ENCODE measurements at places on chromosomes 6 and 20. TPM values are rescaled to one million over a fixed set of nuclear protein-coding genes. Genes with fewer than 3 reads are reported as not detected.
A peak's percentile ranks its signal among the peaks of the same experiment; 100 is the strongest.

DNA sequence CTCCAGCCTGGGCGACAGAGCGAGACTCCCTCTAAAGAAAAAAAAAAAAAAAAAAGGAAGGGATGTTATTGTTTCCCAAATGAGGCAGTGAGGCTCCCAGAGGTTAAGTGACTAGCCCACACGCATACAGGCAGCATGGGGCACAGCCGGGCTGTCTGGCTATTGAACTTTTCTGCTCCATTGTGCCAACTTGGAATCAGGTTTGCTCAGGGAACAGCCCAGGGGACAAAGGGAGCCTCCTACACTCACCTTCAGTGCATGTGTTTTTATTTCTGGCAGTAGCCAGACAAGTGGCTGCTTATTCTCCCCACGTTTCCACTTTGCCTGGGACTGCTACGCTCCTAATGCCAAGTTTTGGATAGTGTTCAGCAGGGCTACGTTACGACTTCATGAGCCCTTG is 10.7 kb downstream of the ETV7 start:
- no peak for DNase-seq

- no peak for DNase-seq
These were observed 32.0 kb downstream of the KCNQ2 start for GRCh38 chr20:63440366-63440955.

GRCh38 chr6:33828452-33828763 is 24.6 kb upstream of the MLN start:
- DNase-seq, result no peak

DNA sequence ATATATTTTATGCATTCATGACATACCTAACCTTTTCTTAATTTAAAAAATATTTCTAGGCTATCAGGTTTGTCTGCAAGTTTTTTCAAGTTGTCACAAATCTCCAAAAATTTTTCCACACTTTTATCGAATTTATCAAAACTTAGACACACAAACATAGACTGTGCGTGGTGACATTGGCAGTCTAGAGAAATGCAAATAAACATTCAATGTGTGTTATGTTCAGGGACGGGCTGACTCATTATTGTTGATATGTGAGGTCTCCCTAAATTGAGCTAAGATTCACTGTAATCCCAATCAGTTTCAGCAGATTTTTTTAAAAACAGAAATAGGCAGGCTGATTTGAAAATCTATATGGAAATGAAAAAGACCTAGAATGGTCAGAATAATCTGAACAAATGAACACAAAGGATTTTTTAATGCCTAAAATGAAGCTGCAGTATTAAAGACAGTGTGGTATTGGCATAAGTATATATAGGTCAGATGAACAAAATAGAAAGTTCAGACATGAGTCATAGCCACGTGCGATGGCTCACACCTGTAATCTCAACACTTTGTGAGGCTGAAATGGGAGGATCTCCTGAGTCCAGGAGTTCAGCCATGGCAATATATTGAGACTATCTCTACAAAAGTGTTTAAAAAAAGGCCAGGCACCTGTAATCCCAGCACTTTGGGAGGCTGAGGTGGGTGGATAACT is 19.2 kb downstream of the BLTP3A start:
- no peak for DNase-seq

- peak; percentile 33 for DNase-seq
These were observed 995 bp downstream of the ZFP64 start for GRCh38 chr20:52190437-52191131.

DNA sequence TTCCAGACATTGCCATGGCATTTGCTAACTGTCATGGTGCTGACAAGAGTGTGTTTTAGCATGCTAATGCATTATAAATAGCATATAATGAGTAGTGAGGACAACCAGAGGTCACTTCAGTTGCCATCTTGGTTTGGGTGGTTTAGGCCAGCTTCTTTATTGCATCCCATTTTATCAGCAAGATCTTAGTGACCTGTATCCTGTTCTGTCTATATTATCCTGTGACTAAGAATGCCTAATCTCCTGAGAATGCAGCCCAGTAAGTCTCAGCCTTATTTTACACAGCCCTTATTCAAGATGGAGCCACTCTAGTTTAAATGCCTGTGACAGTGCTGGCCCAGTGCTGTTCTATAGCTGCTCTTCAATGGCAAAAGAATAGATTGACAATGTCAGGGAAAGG is 781.0 kb upstream of the ADGRB3 start:
- no peak for DNase-seq

- peak; percentile 75 for DNase-seq
These were observed 110.7 kb upstream of the PHACTR1 start for GRCh38 chr6:12605888-12606345.

GRCh38 chr20:63553251-63553932 is 567 bp upstream of the FNDC11 start:
- DNase-seq, result peak; percentile 84

GRCh38 chr20:4569865-4570264 is 151.8 kb upstream of the PRND start:
- DNase-seq, result no peak

DNA sequence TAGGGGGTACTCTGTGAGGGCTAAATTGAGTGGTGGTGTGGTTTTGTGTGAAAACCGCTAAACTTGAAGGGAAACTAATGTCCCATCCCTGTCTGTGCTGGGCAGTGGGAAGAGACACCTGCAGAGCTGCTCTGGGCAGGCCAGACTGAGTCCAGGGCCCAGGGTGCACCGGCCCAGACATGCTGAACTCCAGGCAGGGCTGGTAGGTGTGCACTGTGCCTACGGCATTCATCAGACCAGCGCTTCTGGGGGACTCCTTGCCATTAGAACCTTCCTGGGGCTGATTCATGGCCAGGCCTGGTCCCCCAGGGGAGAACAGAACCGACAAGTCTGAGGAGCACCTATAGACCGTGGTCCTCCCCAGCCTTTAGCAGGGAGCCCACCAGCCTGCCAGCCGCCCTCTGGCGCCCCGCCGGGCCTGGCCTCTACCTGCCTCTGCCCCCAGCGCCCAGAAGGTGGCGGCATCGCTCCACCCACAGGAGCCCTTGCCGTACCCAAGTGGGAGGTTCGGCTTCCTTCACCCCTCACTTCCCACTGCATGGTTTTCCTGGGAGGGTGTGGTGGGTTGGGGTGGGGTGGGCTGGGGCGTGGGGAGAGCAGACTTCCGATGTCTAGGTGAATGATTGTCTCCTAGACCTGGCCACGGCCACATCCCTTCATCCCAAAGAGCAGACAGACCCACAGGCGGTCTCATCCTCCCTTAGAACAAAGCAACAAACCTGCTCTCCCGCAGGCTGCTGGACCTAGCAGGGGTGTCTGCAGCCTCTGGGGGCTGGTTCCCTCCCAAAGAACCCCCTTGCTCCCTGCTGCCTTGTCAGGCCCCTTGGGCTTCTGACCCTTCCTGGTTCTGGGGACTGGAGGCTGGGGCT is 15.5 kb downstream of the CCDC167 start:
- peak; percentile 70 for DNase-seq

DNA sequence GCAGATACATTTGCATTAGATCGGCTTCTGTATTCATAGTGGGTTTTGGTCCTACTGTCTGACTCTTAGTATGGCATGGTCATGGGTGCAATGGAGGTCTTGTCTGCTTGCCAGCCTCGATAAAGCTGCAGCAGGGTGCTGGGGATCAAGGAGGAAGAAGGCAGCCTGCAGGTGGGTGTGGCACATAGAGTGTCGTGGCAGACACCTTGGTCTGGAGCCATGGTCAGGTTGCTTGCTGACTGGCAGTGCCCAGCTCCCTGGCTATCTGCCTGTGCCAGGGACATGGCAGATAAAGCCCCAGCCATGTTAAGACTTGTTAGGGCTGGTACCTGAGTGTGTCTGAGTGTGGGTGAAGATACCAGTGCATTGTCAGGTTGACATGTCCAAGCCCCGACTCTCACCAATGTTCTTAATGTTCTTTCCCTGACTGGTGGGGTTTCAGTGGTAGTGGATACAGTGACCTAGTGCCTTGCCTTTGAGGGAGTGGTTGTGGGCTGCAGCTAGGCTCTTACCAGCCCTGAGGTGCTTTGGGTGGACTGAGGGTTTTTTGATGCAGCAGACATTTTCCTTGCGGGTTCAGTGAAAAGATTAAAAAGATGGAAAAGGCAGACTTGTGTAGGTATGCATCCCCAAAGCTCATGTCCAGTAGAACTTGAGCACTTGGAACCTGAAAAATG is 1.8 kb downstream of the FAM83D start:
- no peak for DNase-seq

- DNase-seq, result no peak
These were observed 39.9 kb upstream of the SAMD5 start for GRCh38 chr6:147468634-147469033.

DNA sequence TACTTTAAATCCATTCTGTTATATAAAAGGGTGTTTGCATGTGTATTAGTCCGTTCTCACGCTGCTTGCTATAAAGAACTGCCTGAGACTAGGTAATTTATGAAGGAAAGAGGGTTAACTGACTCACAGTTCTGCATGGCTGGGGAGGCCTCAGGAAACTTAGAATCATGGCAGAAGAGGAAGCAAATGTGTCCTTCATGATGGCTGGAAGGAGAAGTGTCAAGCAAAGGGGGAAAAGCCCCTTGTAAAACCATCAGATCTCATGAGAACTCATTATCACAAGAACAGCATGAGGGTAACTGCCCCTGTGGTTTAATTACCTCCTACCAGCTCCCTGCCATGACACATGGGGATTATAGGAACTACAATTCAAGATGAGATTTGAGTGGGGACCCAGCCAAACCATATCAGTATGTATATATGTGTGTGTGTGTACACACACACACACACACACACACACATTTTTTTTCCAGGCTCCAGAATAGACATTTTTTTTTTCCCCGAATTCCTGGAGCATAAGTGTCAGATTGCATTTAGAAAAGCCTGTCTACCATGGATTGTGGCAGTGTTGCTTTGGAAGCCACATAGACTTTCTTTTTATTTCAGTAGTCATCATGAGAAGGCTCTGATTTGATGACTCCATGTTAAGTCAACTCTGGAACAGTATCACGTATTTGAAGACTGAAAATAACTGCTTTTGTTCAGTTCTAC is 31.5 kb downstream of the KDM1B start:
- no peak for DNase-seq

GRCh38 chr20:48839154-48839917 is 11.5 kb upstream of the PREX1 start:
- DNase-seq, result no peak

GRCh38 chr6:167567142-167568033 is 242.5 kb downstream of the TTLL2 start:
- peak; percentile 38 for DNase-seq

- peak; percentile 80 for DNase-seq
These were observed 13.6 kb upstream of the GATA5 start for GRCh38 chr20:62489186-62489931.

- DNase-seq, result no peak
These were observed 27.9 kb upstream of the CCR6 start for GRCh38 chr6:167094820-167095637.

DNA sequence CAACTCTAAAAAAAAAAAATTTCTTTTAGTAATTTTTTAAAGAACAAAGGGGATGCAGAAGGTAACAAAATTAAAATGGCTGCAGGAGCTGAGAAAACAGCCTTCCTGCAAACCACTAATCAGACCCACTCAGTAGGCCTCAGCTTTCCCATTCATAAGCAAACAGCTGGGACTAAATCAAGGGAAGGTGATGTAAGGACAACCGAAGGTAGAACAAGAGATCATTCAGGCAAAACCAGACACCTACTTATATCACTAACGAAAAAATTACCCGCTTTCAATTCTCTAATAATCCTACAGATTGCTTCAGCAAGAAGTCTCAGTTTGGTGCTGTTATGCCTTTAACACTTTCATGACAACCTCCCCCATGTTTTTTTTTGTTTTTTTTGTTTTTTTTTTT is 124.0 kb downstream of the ZMYND8 start:
- DNase-seq, result no peak

DNA sequence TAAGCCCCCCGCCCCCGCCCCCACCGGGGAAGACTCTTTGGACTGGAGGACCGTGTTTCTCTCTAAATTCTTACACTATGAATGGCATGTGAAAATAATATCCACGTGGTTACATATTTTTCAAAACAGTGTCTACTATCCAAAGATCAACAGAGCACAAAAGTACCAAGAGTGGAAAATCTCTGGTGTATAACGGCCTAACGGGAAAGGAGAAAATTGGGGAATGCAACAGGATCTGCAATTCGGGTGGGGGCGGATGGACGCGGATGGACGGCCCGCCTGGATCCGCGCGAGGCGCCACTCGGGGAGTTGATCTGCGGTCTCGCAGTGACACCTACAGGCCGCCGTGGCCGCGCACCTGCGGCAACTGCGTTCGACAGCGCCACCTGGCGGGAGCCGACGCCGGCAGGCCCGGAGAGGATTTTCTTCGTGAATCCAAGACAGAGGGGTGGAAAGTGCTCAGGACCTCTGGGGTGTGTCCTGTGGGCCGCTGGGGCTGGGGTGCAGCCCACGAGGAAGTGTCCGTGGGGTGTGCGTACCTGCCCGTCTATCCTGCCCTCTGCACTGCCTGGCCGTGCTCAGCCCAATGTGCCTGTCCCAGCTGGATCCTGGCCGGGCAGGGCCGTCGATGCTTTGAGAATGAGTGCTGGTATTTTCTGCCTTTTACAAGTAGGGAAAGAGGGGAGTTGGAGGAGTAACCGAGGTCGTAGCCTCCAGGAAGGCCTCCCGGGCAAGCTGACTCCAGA is 18.6 kb downstream of the ANKRD60 start:
- DNase-seq, result peak; percentile 80

GRCh38 chr20:63606686-63607085 is 20.2 kb downstream of the GMEB2 start:
- DNase-seq, result no peak

DNA sequence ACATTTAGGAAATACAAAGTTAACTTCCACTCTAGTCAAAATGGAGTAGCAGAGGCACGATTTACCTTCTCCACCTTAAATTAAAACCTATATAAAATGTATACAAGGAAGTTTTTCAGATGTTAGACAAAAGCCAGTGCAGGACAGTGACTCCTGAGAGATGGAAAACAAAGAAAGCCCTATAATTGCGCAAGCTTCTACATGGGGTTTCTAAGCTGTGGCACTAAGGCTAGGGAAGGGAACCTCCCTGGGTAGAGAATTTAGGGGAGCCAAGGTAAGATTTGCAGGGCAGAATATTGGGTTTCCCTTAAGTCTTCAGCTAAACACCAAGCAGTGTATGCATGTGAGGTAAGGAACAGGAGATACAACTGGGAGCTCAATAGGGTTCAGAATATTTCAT is 18.5 kb upstream of the ZC3H12D start:
- DNase-seq, result no peak

Gene TMEM244
- not detected for polyA plus RNA-seq

Gene C6orf52
- polyA plus RNA-seq, result 2.8 TPM

Gene EFCAB8
- polyA plus RNA-seq, result 0.03 TPM

Gene SLC17A3
- 0.72 TPM for polyA plus RNA-seq

Gene OR2J3
- not detected for polyA plus RNA-seq

Gene CD164
- 89.3 TPM for polyA plus RNA-seq

Gene KIAA1755
- polyA plus RNA-seq, result 0.42 TPM

Gene PPP1R3G
- 1.6 TPM for polyA plus RNA-seq

Gene SRSF12
- 0.91 TPM for polyA plus RNA-seq

Gene DDO
- 5.1 TPM for polyA plus RNA-seq

Gene SNX9
- polyA plus RNA-seq, result 49.9 TPM

Gene KCNK5
- 0.64 TPM for polyA plus RNA-seq
